ENCODE measurements at places on chromosomes 1 and 21. TPM values are rescaled to one million over a fixed set of nuclear protein-coding genes. Genes with fewer than 3 reads are reported as not detected.

GRCh38 chr1:200179126-200179780 is 151.7 kb downstream of the NR5A2 start:
- no peak for DNase-seq

GRCh38 chr1:166944186-166944967 is 31.0 kb downstream of the ILDR2 start:
- DNase-seq, result no peak

DNA sequence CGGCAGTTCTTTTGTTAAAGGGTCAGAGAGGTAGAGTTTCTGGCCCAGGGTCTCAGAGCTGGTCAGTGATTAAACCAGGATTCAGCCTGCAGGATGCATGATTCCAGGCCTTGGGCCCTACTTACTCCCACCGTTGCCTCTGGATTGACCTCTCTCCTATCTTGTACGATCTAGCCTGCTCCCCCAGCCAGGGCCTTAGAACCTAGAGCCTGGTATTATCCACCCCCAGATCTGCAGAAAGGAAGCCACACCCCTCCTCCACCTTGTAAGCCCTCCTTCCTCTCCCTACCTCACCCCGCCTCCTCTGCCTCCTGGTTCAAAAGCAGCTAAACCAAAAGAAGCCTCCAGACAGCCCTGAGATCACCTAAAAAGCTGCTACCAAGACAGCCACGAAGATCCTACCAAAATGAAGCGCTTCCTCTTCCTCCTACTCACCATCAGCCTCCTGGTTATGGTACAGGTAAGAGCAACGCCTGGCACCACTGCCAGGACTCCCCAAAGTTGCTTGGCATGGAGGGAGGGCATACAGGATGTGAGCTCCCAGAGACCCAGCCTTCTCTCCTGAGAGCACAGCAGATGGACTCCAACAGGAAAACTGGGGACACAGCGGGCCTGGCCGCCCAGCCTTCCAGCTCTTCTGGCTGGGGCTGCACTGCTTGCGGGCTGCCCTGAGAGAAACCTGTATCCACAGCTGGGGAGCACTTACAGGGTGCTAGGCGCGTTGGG is at the start of gene CD52:
CD52 (plus strand) TSS at position 347 of the 726 bp plus-strand sequence; CDS start at position 407, 60 bp downstream.
- no peak for DNase-seq

- peak; percentile 90 for DNase-seq
Observed at GRCh38 chr1:10796029-10796944, at the start of gene CASZ1. CASZ1 (minus strand) TSS chr1:10796646; CDS start chr1:10693889, 102,757 bp downstream.

DNA sequence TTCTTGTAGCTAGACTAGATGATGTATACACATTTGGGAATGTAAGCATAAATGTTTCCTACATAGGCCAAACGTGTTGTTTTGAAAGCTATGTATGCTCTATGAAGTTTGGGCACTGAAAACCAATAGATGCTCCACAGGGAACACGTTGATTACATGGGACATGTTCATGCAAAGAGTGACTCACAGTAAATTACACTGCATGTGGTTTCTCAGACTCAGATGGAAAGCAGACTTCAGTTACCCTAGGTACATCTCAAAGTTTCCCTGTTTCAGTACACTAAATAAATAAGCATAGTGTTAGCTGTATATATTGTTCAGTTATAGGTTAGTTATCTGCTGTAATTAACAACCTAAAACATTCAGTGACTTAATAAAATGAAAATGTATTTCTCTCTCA is 301.9 kb upstream of the RUNX1 start:
- no peak for DNase-seq

DNA sequence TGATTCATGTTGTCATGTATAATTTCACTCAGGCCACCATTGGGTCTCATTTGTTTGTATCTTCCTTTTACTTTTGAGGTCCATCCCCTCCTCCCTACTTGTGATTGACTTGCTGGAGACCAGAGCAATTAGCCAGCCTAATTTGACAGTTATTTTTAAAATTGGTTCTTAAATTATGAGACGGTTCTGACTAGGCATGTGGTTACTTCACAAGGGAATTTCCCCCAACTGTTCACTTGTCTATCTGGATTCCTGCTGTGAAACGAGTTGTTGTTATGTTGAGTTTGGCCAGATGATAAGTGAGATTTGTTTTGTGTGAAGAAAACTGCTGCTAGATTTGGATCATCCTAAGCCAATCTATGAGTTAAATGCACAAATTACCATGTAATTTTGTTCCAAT is 359.1 kb downstream of the BARHL2 start:
- DNase-seq, result no peak

- no peak for DNase-seq
Observed at GRCh38 chr1:241592273-241592958, 47.8 kb downstream of the CHML start.

- DNase-seq, result no peak
Observed at GRCh38 chr1:46520063-46520911, 30.7 kb downstream of the DMBX1 start.

GRCh38 chr1:53617851-53618499 is 121.0 kb downstream of the GLIS1 start:
- DNase-seq, result peak; percentile 51

DNA sequence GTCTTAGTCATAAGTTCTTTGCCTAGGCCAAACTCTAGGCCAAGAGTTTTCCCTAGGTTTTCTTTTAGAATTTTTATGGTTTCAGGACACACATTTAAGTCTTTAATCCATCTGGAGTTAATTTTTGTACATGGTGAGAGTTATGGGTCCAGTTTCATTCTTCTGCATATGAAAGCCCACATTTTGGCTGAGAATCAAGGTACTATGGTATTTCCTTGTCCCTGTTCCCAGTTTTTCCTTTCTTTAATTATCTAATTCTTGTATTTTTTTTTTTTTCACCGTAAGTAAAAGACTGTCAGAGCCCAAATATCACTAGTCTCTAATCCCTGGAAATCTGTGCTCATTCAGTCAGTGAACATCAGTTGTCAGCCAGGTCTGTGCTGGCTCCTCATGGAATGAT is 105.4 kb downstream of the MAP3K21 start:
- DNase-seq, result no peak

NBPF4 gene
- total RNA-seq, result not detected

LCE3E gene
- total RNA-seq, result not detected

CAP1 gene
- total RNA-seq, result 234 TPM
